Activated CD4-positive, CD25-positive, alpha-beta regulatory T cell (primary cell): ENCODE measurements at places on chromosomes 16 and 17.

GRCh38 chr16:81863630-81864352, 84.7 kb downstream of the PLCG2 start:
- no peak for DNase-seq

GRCh38 chr17:64063088-64063487, 42.7 kb upstream of the ICAM2 start:
- no peak for DNase-seq

GRCh38 chr17:79795795-79796443, 958 bp downstream of the CBX8 start:
- no peak for DNase-seq

DNA sequence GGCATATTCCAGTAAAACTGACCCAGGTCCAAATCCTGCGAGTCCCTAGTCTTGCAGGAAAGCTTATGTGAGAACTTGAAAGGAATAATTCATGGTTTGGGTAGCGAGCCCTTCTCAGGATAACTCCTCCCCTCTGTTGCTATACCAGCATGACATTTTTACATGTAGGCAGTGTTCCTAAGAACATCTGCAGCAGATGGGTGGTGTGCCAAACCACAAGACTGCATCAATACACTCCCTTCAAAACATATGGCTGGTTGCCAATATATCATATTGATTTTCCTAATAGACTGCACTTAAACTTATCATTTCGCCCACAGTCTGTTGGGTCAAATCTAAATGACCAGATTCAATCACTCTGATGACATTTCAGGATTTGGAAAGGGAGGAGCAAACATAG, 19.9 kb downstream of the PSME3IP1 start:
- DNase-seq: no peak

DNA sequence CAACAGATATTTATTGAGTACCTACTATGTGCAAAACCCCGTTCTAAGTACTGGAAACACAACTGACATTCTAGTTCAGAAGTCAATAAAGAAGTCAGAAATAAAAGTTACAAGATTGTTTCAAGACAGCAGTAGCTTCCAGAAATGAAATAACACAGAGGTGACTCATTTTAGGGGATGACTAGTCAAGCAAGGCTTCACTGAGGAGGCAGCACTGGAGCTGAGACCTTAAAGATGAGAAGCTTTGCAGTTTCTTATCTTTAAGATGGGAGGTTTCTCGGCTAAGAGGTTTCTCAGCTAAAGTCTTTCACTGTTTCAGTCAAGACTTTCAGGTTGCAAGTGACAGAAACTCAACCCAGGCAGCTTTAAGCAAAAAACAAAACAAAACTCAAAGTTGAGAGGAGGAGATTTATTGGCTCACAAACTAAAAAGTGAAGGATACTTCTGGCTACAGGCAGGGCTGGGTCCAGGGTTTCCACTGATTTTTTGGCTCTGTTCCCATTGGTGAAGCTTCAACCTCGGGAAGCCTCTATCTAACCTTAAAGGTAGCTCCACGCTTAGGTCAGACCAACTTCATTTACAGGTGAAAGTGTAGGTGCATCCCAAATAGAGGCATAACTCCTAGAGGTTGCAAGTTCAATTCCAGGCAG, 7.4 kb upstream of the MMP2 start:
- no peak for DNase-seq

DNA sequence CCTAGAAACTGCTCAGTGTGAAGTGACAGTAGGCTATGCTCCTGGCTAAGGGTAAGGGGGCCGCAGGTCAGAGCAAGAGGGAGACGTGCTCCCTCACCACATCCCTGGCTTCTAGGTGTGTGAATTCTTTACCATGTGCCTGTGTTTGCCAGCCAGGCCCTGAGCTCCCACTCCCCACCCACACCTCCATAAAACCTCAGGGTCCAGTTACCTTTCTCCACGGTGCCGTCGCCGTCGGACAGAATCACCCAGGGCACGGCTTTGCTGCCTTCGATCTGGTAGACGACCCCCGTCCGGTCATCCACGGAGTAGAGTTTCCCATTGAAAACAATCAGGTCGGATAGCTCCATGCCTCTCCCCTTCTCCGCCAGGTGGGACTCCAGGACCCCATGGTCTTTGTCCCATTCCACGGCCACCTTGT, 12.8 kb downstream of the CANT1 start:
- DNase-seq: no peak

- DNase-seq: no peak
Measured at GRCh38 chr16:47599512-47599911, 138.4 kb downstream of the PHKB start.

GRCh38 chr16:85003076-85003475, 8.3 kb downstream of the ZDHHC7 start:
- no peak for DNase-seq

GRCh38 chr16:84751241-84751640, 51.4 kb downstream of the USP10 start:
- no peak for DNase-seq

GRCh38 chr16:24822974-24823373, 22.8 kb upstream of the SLC5A11 start:
- no peak for DNase-seq

GRCh38 chr17:40915199-40915661, 22.2 kb downstream of the KRT23 start:
- no peak for DNase-seq

- DNase-seq: peak; percentile 78
Measured at GRCh38 chr17:28842282-28843012, at the start of gene FAM222B. Gene FAM222B (minus strand): TSS chr17:28842790. CDS start chr17:28766667, 76,123 bp downstream.

DNA sequence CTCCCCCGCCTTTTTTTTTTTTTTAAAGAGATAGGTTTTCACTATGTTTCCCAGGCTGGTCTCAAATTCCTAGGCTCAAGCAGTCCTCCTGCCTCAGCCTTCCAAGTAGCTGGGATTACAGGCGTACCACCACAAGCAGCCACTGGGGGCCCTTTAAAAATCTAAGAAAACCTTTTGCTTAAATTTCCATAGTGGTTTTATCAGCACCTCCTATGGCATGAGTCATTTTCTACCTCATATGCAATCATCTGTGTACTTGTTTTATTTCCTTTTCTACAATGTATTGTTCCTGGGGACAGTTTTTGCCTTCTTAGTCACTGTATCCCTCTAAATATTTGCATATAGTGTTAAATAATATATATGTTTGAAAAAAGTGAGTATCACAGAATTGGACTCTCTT, 29.2 kb downstream of the GNA13 start:
- peak; percentile 5 for DNase-seq

GRCh38 chr16:351804-352520, 561 bp downstream of the AXIN1 start:
- peak; percentile 24 for DNase-seq

DNA sequence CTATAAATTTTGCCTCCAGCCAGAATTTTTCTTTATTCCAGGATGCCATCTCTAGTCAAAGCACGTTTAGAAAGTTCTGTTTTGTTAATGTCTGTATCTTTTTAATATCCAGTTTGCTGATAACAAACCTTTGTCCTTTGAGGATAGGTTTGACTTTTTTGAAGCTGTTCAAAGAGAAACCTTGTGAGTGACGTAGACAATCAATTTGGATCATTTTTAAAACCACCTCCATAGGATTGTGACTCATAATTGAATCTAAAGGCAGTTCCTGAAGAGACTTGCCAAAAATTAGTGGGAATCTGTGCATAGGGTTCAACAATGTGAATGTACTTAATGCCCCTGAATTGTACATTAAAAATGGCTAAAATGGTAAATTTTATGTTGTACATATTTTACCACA, 5.9 kb downstream of the KRT31 start:
- DNase-seq: no peak

- no peak for DNase-seq
Measured at GRCh38 chr16:19307587-19308241, 22.2 kb downstream of the CLEC19A start.

GRCh38 chr16:24568392-24568791, 29.0 kb downstream of the RBBP6 start:
- no peak for DNase-seq

GRCh38 chr16:75921281-75921680, 195.0 kb upstream of the CPHXL start:
- no peak for DNase-seq

- no peak for DNase-seq
Measured at GRCh38 chr17:44065668-44066203, 735 bp downstream of the LSM12 start.

DNA sequence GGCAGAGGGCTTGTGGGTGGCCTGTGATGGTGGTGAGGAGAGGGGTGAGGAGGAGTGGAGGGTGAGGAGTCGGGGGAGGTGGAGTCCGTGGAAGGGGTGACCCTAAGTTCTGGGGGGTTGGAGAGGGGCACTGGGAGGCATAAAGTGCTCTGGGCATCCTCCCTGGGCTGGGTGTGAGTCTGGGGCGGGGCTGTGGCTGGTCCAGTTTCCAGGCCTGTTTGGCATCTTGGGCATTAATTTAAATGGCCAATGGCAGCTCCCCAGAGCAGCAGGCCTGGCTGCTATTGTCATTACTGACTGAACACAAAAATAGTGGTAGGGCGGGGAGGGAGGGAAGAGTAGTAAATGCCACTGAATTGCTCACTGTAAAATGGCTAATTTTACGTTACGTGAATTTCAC, 7.7 kb upstream of the ARHGAP23 start:
- DNase-seq: no peak

DNA sequence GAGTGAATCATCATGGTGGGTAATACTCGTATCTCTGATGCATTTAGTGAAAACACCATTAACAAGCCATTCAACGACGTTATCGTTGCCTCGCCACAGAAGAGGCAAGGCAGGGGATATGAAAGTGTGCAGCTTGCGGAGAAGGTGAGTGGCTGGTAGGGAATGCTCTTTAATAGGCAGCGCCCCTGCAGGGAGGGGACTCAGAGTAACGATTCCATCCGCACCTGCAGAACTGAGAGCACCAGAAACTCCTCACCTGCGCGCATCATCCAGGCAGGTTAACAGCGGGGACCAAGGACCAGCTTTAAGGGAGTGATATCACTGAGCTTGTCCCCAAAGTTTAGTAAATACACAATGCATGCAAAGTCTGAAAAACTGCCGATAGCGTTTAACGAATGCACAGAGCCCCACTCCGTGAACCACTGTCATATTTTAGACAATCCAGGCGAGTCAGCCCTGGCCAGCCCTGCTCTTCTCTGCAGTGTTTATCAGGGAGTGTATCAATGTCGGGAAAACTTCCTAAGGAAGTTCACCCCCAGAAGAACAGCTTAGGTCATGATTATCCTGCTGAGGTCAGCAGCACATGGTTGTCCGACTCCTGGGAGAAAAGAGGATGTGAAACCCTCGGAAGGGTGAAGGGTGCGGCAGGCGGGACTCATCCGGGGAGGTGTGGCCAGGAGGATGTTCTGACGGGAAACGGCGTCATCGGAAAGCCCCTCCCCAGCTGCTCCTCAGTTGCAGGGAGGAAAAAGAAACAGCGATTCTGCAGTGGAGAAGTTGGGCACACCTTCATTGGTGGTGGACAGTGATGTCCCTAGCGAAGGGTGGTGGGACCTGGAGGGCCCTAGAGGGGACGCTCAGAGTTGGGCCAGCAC, 68.5 kb upstream of the DNAH17 start:
- peak; percentile 32 for DNase-seq

GRCh38 chr17:74860229-74860871, 665 bp upstream of the GRIN2C start:
- DNase-seq: no peak

GRCh38 chr16:49424961-49425360, 51.4 kb downstream of the C16orf78 start:
- no peak for DNase-seq

GRCh38 chr17:50866950-50867362, 802 bp upstream of the TOB1 start:
- DNase-seq: peak; percentile 46

GRCh38 chr17:37717627-37718323, 27.1 kb downstream of the HNF1B start:
- no peak for DNase-seq

GRCh38 chr16:58265480-58266052, 29.3 kb downstream of the PRSS54 start:
- DNase-seq: no peak

- no peak for DNase-seq
Measured at GRCh38 chr16:54505549-54506213, 219.1 kb upstream of the IRX3 start.

DNA sequence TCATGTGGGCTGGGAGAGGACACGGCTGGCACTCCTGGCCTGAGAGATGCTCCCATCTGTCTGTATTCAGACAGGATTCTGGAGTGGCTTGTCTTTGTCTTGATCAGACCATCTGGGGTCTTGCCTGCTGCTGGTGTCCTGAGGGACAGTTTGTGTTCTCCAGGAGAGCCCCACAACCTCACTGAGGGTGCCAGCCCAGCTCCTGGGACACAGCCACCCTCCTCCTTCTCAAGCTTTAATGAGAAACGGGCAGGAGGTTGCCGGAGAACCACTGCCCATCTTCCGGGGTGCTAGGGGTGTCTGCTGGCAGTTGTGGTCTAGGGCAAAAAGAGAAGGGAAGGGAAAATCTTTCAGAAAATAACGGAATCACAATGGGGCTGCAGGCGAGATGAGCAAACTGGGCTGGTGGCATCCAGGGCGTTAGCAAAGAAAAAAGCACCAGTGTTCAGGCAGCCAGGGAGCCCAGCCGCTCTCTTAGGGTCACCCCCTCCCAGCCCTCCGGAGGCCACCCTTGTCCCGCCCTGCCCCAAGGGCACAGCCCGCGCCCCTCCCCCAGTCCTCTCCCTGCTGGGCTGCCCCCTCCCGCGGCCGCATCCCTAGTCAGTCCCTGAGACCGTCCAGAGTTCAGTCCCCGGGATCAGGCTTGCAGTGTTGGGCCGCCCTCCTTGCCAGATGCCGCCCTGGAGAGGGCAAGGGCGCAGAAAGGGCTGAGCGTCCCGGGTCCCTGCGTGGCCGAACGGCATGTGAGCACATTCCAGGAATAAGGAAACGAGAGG, 824.7 kb downstream of the KCNJ18 start:
- no peak for DNase-seq

DNA sequence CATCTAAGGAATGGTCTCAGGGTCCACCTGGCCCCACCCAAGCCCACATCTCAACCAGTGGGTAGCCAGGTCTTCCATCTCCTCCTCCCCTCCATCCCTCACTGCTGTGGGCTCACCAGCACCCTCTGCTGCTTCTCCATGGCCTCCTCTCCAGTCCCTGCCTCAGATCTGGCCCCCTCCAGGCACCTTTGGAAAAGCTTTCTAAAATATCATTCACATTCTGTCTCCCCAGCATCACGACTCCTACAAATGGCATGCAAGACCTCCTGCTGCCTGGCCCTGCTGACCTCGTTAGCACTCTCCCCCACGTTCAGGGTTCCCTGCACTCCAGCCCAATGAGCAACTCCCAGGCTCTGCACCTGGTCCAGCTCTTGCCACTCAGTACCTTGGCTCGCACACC, 13.7 kb downstream of the GLP2R start:
- DNase-seq: no peak

DNA sequence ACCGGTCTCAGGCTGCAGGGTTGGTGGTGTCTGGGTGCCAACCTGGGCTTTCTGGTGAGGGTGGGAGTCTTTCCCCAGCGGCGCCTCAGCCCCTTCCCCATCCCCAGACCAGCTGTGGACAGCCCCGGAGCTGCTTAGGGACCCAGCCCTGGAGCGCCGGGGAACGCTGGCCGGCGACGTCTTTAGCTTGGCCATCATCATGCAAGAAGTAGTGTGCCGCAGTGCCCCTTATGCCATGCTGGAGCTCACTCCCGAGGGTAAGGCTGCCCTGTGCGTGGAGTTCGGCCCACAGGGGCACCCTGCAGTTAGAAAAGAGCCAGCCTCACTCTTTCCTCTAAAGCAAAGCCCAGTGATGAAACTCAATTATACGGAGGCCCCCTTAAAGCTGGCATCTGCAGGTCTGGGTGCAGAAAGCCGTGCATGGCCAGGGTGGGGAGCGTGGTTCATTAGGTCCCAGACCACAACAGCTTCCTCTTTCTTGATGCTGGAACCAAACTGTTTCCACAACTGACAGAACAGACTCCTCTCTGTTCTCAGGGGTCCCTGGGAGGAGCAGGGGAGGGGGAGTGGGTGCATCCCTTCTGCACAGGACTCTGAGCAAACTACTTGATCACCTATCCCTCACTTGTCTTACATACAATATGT, 10.7 kb downstream of the GUCY2D start:
- DNase-seq: no peak
